H9 (cell line): ENCODE measurements at places on chromosomes 6 and 20. TPM values are rescaled to one million over a fixed set of nuclear protein-coding genes. Genes with fewer than 3 reads are reported as not detected.
A peak's percentile ranks its signal among the peaks of the same experiment; 100 is the strongest.

GRCh38 chr20:58705208-58705926, 12.8 kb downstream of the NPEPL1 start:
- H3K36me3 ChIP-seq, result peaks cover 31% of the 10 kb centered on the region
- H3K4me1 ChIP-seq, result 0 out of 2 replicates have a peak, but pooled peaks cover under 1% of the 10 kb centered on the region
- H3K27me3 ChIP-seq, result no peaks in the 10 kb centered on the region
- no peak overlapping the region for H3K4me3 ChIP-seq
- H3K27ac ChIP-seq, result no peak overlapping the region

The EDN1 gene
- 2.1 and 2.6 TPM in 2 replicates for total RNA-seq

GRCh38 chr6:157298216-157298724, 25.0 kb downstream of the TMEM242 start:
- no peak overlapping the region for H3K4me3 ChIP-seq
- no peaks in the 10 kb centered on the region for H3K27me3 ChIP-seq
- no peak overlapping the region for H3K27ac ChIP-seq
- no peak for DNase-seq
- H3K4me1 ChIP-seq, result peaks cover 2% of the 10 kb centered on the region; the same call in 1 of the 2 replicates

DNA sequence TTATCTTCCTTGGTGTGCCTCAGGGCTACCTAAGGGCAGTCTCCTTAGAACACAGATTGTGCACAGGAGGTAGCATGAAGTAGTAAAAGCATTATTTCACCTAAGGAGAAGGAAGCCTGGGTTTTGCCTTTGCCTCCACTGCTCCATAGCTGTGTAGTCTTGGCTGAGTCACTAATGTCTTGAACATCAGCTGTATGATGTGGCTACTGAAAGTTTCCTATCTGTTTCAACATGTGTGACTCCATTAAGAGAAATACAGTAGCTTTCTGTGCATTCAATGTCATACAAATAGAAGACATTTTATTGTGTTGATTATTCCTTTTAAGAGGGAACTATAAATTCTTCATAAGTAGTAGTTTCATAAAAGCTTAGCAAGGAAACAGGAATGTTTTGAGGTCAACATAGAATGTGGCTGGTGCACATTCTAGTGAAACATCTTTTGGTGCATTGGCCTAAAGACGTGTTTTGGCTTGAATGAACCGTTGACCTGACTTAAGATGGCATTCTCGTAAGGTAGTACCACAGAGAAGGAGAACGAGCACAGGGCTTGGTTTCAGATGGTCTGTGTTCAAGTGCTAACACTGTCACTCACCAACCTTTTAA, 70.6 kb downstream of the CTNNBL1 start:
- H3K4me1 ChIP-seq, result no peaks in the 10 kb centered on the region
- no peaks in the 10 kb centered on the region for H3K27me3 ChIP-seq
- no peak overlapping the region for H3K4me3 ChIP-seq
- H3K27ac ChIP-seq, result no peak overlapping the region
- no peak for DNase-seq

GRCh38 chr6:150149146-150149545, 6.3 kb downstream of the PPP1R14C start:
- peaks cover 11% of the 10 kb centered on the region for H3K27me3 ChIP-seq
- DNase-seq, result no peak
- peaks cover 3% of the 10 kb centered on the region; the same call in 1 of the 2 replicates for H3K4me1 ChIP-seq
- no peaks in the 10 kb centered on the region for H3K36me3 ChIP-seq

DNA sequence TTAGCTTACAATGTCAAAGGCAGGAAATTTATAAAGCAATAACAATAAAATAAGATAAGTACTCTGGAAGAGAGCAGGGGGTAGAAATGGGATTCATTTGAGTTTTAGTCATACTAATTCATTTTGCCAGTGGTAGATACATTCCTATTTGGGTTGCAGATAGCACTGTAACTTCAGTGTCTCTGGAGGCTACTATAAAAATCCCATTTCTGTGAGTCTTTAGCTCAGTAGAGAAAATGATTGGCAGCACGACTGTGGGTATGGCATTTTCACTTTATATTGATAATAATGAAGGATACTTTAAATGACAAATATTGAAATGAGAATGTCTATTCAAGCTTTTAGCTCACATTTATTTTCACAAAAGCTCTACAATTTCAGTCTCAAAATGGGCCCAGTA, 93.6 kb downstream of the FHL5 start:
- no peaks in the 10 kb centered on the region for H3K27me3 ChIP-seq
- no peak for DNase-seq
- no peaks in the 10 kb centered on the region for H3K36me3 ChIP-seq
- H3K4me3 ChIP-seq, result no peak overlapping the region

DNA sequence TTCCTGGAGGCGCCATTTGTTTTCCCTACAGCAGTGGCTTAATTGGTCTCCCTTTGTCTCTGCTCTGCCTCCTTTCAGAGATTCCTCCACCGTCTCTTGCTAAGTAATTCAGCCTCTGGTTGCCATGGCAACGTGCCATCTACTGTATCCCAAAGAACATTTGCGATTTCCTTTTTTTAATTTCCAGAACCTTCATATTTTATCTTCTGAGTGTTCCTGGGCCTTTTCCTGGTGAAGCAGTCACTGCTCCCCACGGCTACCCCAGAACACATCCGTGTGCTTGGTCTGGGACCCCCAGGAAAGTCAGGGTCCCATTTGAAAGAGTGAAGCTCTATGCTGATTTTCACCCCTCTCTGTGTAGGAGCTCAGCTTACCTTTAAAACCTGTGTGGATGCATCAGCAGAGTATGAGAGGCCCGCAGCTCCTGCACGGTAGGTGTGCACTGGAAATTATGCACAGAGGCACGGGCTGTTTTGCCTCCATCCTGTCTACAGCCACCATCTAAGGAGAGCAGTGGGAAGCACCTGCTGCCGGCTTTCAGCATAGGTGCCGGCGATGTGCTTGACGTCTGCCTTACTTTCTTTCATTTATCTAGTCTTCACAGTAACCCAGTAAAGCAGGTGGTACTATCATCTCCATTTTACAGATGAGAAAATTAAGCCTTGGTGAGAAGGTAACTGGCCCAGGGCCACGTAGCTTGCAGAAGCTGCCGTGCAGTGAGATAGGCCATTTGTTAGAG, 122.8 kb downstream of the SYCP2 start:
- no peaks in the 10 kb centered on the region for H3K36me3 ChIP-seq
- no peak overlapping the region for H3K4me3 ChIP-seq

The PRSS16 gene
- total RNA-seq, result 14.8 and 17.7 TPM in 2 replicates

DNA sequence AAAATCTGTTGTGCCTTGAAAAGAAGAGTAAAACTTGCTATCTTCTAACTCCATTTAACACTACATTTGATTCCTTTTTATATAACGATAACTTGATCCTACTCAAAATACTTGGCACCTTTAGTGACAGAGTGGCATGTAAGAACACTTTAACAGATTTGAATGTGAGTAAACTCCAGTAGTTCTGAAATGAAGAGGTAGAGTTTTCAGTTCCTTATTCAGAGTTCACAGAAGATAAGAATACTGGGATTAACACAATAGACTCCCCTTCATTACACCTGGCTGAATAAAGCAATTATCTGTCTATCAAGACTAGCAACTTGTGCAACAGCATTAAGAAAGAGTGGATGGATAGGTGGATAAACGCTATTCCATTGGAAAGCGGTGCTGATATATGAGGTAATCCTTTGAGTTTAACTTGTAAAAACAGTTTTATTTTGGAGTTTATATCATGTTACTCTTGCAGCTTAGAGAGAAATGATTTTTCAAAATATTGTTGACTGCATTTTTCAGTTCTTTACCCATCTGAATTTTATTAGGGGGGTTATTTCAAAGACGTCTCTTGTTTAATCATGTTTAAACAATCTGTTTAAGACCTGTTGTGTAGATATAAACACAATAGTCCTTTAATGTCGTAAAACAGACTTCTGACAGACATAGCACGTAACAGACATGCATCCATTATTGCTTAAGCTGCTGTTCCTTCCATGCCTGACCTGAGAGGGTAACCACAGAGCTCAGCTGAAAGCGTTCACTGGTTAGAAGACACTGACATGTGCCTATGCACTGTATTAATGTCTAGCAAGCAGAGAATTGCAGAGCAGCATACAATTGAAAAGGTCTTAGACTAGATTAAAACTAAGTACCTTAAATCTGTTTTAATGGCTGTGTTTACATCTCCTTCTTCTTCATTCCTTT, 102.4 kb upstream of the SUPT3H start:
- no peaks in the 10 kb centered on the region for H3K27me3 ChIP-seq
- no peaks in the 10 kb centered on the region for H3K36me3 ChIP-seq
- no peak overlapping the region for H3K4me3 ChIP-seq
- H3K27ac ChIP-seq, result no peak overlapping the region

DNA sequence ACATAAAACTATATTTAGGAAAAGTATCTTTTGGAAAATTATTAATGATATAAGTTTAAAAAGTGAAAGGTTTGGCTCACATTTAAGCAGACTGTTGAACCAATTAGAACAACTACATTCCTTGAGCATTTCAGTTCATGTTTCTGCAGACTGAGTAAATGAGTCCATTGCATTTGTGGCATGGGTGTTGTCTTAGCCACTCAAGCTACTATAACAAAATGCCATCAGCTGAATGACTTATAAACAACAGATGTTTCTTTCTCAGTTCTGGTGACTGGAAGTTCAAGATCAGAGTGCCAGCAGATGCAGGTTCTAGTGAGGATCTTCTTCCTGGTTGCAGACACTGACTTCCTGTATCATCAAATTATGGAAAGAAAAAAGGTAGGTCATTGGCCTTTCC, 67.1 kb upstream of the SLC2A12 start:
- H3K4me1 ChIP-seq, result no peaks in the 10 kb centered on the region
- H3K27me3 ChIP-seq, result no peaks in the 10 kb centered on the region
- no peaks in the 10 kb centered on the region; the same call in 2 of the 3 replicates for H3K36me3 ChIP-seq
- DNase-seq, result no peak
- no peak overlapping the region for H3K27ac ChIP-seq
- H3K4me3 ChIP-seq, result no peak overlapping the region

DNA sequence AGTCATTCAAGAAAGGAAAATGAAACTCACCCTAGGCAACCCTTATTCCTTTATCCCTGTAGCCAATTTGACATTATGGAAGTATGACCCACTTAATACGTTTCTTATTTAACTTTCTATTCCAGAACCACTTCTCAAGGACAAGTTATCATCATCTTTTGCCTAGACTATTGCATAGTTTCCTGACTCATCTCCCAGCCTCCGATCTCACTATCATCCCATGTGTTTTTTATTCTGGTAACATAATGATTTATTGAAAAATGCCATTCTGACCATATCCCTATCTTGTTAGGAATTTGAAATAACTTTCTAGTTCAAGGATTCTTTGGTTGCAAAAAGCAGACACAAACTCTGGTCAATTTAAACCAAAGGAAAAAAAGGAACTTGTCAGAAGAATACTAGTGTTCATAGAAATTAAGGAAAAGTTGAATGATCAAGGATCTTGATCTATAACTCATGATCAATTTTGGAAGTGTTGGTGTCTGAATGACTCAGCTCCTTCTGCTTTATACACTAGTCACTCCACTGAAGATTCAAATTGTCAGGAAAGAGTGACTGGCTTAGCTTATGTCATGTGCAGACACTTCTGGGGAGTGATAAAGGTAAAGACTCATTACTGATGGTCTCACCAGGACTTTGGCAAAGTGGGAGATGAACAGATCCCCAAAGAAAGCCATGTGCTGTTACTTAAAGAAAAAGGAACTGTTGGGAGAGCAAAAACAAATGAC, 8.5 kb upstream of the TINAG start:
- no peaks in the 10 kb centered on the region for H3K27me3 ChIP-seq
- no peak overlapping the region for H3K27ac ChIP-seq
- no peaks in the 10 kb centered on the region for H3K4me1 ChIP-seq
- no peak for DNase-seq
- H3K36me3 ChIP-seq, result no peaks in the 10 kb centered on the region

GRCh38 chr6:117481278-117481925, 1.1 kb upstream of the DCBLD1 start:
- DNase-seq, result peak; percentile 36
- peaks cover 1% of the 10 kb centered on the region; the same call in 1 of the 2 replicates for H3K36me3 ChIP-seq
- peaks cover 11% of the 10 kb centered on the region; the same call in 1 of the 2 replicates for H3K27me3 ChIP-seq
- no peak overlapping the region for H3K27ac ChIP-seq

DNA sequence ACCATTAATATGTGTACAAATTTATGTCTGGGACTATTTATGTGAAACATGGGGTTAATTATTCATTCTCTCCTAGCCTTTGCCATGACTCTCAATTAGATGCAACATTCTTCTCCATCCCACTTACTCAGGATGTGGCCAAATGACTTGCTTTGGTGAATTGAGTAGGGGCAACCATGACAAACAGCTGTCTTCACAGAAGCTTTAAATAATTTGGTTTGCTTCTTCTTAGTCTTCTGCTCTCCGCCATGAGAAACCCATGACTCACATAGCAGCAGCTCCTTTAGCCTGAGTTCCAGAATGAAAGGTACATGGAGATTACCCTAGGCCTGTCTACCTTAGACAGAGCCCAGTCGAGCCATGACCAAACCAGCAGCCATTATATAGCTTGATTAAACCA, 74.7 kb downstream of the FRK start:
- H3K36me3 ChIP-seq, result no peaks in the 10 kb centered on the region; the same call in 1 of the 2 replicates
- no peaks in the 10 kb centered on the region for H3K4me1 ChIP-seq
- no peak overlapping the region for H3K4me3 ChIP-seq
- no peak overlapping the region for H3K27ac ChIP-seq

The MATN4 gene
- 0.11 TPM in 1 of 2 replicates, not detected in the other for total RNA-seq

DNA sequence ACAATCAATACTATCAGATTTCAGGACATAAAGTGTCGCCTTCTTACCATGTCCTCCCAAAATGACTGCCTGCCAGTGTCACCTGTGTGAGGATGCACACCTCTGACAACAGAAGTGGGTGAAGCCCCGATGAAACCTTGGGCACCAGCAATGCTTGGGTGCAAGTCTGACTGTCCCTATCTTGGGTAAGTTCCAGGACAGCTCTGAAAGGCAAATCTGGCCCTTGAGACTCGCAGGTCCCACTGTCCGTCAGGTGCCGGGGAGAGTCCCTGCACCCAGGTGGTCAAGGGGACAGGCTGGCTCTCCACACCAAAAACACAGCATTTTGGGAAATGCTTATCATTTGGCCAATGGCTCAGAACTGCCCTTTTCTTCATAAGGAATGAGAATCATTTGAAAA, 43.3 kb downstream of the EZR start:
- H3K4me1 ChIP-seq, result no peaks in the 10 kb centered on the region
- no peak for DNase-seq
- no peak overlapping the region for H3K4me3 ChIP-seq
- no peaks in the 10 kb centered on the region for H3K27me3 ChIP-seq
- H3K36me3 ChIP-seq, result peaks cover 87% of the 10 kb centered on the region

The WFDC12 gene
- total RNA-seq, result not detected in 2 replicates

DNA sequence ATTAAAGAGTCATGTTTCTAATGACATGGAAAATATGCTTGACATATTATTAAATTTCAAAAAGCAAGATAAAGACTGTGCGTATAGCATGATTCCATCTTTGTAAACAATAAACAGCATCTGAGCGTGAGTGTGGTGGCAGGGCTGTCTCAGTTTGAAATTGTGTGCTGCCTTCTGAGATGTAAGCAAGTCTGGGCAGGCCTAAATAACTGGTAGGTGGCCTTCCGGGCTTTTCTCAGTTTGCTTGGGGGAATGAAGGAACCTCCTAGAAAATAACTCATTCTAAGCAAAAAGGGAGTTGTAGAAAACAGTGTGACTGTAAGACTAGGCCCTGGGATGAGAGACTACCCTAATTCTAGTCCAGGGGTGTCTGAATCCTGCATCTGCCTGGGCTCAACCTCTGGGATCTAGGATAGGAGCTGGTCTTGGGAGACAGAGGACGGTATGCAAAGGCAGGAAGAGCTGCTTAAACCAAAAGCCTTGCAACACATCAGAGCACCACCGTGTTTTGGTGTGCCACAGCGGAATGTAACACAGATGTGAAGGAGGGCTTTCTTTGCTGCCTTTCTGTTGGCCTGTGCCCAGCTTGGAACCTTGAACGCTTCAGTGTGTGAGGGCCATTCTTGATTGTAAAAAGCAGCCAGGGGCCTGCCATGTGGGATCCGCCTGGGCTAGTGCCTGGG, 63.5 kb upstream of the L3MBTL3 start:
- no peaks in the 10 kb centered on the region for H3K27me3 ChIP-seq
- H3K27ac ChIP-seq, result no peak overlapping the region
- no peak overlapping the region for H3K4me3 ChIP-seq
- H3K36me3 ChIP-seq, result no peaks in the 10 kb centered on the region
- H3K4me1 ChIP-seq, result no peaks in the 10 kb centered on the region
